ENCODE measurements at places on chromosomes 3 and 15.

DNA sequence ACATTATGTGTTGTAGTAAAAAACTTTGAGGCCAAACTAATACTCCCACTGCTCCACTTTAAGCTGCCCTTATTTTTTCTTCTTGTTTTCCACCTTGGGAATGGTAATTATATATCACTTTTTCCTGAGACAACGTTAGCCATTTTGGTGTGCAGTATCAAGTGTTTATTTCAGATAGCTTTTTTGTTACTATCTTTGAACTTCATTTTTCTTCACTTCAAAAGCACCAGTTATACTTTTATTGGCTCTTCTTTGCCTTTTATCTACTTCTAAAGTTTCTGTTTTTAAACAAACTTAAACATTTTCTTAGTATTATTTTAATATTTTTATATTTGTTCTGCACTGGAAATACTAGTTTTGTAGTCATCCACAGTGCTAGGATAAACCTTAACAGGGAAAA is 6.5 kb downstream of the TOPAZ1 start:
- DNase-seq, result no peak

DNA sequence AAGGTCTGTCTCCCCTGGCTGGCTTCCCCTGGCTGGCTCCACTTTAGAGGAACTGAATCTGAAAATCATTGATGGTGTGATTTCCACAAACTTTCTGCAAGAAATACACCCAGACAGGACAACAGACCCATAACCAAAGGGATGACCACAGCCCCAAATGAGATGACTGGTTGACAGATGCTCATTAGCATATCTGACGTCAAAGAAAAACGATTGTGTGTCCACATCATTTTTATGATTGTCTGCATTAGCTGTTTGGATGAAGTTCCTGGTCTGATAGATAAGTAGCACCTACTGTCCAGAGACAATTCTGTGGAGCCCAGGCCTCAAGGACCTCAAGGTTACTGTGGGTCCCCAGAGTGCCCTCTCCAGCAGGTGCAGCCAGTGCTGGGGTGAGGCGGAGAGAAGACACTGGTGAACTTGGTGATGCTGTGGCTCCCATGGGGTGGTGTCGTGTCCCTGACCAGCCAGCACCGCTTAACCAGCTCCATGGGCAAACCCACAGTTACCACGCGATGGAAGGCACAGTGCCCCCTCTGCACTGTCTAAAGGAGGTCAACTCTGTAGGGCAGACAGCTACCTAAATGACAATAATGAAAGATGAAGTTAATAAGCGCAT is 127.4 kb downstream of the NSMCE3 start:
- DNase-seq, result no peak

DNA sequence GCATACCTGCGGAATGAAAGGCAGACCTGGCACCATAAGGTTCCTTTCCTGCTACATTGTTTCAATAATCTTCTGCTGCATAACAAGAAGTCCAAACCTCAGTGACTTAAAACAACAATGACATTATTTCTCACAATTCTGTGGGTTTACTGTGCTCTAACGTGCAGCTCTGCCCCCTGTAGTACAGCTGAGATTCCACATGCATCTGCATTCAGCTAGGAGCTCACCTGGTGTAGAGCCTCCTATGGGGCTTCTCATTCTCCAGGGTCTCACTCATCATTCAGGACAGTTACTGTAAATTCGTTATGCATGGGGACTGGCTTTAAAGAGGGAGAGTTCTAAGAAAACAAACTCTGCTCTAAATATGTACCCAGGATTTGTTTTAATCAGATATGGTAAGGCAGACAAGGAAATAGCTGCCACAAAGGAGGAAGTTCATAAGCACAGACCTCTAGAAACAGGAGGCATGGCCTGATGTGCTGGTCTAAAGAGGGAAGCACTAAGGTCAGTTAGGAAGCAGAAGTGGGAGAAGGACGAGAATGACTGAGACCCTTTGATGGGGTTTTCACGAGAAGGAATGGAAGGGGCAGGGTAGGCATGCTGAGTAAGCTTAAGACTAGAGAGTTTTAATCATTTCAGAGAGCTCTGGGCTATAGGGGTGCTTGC is 347.0 kb downstream of the NEK10 start:
- no peak for DNase-seq

- DNase-seq, result no peak
These were observed 63.9 kb downstream of the NFKBIZ start for GRCh38 chr3:101913168-101913567.

GRCh38 chr3:67245545-67245944 is 247.4 kb downstream of the KBTBD8 start:
- DNase-seq, result no peak

DNA sequence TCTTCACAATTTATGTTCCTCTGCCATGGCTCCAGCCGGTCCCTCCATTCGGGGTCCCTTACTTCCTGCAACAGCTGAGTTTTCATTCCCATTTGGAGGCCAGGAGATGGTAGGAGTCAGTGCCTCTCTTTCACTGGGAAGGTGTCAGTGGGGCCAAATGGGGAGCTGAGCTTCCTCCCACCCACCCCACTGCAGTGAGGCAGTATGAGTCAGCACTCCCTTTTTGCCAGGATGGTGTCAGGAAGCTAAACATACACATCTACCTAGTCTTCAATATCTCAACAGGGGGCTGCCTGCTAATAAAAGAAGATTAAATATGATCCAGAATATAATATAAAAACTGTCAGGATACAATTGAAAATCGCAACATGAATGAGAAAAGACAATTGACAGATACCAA is 12.7 kb upstream of the ACTC1 start:
- no peak for DNase-seq

DNA sequence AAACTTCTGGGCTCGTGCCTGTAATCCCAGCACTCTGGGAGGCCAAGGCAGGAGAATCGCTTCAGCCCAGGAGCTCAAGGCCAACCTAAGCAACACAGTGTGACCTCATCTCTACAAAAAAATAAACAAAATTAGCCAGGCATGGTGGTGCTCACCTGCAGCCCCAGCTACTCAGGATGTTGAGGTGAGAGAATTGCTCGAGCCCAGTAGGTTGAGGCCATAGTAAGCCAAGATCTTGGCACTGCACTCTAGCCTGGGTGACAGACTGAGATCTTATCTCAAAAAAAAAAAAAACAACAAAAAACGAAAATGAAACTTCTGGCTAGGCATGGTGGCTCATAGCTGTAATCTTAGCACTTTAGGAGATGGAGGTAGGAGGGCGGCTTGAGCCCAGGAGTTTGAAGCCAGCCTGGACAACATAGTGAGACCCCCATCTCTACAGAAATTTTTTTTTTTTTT is 53.7 kb downstream of the PIK3CB start:
- DNase-seq, result no peak

DNA sequence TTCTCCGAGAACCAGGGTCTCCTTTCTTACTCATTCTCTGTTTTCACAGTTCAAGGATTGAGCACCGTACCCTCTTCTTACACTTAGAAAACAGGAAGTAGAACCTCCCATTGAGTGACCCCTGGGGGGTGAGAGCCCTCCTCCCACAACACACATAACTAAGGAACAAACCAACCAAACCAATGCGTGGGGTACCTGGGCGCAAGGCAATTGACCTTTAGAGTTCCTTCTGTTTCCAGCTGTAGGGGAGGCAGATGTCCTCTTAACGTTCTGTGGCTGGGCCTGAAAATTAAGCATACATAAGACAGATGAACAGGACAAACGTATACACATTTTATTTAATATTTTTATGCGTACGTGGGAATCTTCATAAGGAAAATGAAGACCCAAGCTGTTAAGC is 33.5 kb upstream of the TIMP4 start:
- no peak for DNase-seq

DNA sequence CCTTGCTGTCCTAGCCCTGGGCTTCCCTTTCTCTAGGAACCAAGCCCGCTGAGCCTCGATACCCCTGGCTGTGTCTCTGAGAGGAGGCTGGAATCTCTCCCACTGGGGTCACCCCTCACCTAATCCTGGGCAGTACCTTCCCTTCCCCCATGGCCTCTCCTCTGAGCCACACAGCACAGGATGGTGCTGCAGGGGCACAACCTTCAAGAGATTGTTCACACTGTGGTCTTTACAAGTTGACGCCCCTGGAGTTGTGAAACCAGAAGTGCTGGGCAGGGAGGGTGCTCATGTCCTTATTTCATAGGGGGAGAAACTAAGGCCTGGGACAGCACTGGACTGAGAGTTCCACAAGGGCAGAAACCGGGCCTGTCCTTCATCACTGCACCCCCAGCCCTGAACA is 70.9 kb upstream of the TMEM115 start:
- DNase-seq, result no peak

All from activated B cell treated with CpG ODN at 0.5 μM for 24 hours (primary cell).